ENCODE measurements at places on chromosomes 5 and 9.

DNA sequence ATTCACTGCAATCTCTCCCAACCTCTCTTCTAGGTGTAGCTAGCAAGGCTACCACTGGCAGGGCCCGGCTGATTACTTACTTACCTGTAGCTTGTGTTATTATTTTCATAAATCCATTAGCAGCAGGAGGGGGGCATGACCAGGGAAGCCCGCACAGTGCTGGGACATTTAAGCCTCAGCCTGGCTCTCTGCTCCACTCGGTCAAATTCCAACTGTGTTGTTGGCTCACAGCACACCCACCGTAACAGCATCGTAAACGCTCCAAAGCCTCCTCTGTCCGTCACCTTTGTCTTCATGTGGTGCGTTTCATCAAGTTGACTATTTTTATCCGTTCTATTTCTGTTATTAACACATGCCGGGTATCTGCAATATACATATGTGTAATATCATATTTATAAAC lies 264.7 kb downstream of the NSG2 start:
- DNase-seq, result no peak

GRCh38 chr9:134371731-134372130 lies 45.5 kb downstream of the RXRA start:
- peak; percentile 56 for DNase-seq

- no peak for DNase-seq
These were observed 37.4 kb downstream of the TTLL11 start for GRCh38 chr9:122055701-122056100.

- DNase-seq, result no peak
These were observed 113.9 kb upstream of the SAP30L start for GRCh38 chr5:154331924-154332323.

DNA sequence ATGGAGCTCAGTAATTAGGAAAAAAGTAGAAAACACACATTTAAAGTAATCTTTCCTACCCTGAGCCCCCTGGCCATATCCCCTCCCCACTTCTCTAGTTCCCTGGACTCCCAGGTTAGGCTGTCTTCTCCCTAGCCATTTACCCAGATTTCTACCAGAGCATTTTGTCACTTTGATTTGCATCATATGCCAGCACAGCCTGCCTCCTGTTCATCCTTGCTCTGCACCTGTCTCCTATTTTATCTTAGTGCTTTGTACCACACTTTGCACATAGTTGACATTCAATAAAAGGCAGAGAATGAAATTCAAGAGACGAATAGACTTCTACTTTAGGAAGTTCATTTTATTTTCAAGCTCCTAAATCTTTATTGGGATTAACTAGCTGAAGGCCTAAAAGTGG lies 344.5 kb downstream of the EBF1 start:
- no peak for DNase-seq

GRCh38 chr5:142408536-142408935 lies 83.7 kb upstream of the SPRY4 start:
- DNase-seq, result no peak

DNA sequence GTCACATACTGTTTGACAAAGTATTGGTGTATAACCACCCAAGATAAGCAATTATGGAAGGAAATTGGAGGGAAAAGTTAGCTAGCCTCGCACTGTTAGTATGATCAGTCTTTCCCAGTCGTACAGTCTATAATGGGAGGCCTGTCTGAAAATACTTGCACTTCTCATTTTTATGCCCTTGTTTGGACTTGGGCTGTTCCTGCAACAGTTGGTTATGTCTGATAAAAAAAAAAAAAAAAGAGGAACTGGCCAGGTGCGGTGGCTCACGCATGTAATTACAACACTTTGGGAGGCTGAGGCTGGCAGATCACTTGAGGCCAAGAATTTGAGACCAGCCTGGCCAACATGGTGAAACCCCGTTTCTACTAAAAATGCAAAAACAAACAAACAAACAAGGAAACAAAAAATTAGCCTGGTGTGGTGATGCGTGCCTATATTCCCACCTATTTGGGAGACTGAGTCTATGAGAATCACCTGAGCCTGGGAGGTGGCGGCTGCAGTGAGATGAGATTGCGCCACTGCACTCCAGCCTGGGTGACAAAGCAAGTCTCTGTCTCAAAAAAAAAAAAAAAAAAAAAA lies 58.3 kb upstream of the ANKRD33B start:
- DNase-seq, result no peak

DNA sequence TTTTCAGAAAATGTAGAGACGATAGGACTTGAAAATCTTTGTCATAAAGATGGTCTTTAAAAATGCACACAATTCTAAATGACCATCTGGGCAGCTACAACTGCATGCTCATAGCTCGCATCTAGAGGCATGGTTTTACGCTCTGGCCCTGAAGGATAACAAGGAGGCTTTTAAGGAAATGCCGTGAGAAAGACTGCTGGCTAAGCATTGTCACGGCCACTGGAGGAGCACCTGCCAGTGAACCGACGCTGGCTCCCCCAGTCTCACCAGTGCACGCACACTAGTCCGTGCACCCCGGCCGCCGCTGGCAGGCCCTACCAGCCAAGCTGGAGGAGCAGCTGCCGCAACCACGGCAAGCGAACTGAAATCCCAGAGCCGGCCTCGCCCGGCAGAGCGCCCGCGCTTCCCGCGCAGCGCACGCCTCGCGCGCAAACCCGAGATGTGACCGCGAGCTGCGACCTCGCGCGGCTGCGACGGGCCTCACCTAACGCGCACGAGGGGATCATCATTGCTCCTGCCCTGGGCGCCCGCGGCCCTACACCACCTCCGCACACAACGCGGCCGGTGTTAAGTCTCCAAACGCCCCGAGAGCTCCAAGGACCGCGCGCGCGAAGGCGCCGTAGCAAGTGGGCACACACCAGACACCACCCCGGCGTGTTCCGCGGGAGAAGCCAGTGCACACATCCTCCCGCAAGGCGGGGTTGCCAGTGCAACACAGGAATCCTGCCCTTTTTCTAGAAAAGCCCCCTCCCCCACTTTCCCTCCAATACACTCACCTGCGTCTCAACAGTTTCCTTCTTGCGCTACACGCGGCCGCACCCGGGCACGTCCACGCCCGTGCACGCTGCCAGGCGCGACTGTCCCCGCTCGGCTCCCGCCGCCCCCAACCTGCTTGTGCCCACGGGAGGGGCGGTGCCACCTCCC lies 5.3 kb downstream of the ELAVL2 start:
- DNase-seq, result no peak

- DNase-seq, result no peak
These were observed 80.6 kb downstream of the FBXO4 start for GRCh38 chr5:42005561-42006153.

- DNase-seq, result no peak
These were observed at the start of gene C7 for GRCh38 chr5:40909264-40909663. Gene C7 (plus strand): TSS chr5:40909497. CDS start chr5:40909611, 114 bp downstream.

GRCh38 chr5:159021901-159022556 lies 77.7 kb downstream of the EBF1 start:
- no peak for DNase-seq

DNA sequence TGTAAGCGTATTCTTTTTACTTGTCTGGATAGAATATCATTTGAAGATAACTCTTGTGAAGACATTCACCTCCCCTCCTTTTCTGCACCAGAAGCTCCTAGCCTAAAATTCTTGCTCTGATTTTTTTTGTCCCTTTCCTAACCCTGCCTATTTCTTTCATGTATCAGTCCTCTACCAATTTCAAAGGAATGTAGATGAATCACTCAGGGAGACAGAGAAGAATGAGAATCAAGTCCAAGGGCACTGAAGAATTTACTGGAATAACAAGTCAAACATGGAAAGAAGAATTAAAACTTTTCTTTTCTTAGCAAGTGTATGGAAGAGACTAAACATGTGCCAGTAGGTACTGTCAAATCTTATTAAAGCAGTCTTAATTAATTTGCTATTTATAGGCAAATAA lies 618.7 kb downstream of the DNAH5 start:
- DNase-seq, result no peak

GRCh38 chr9:27654629-27655285 lies 81.5 kb upstream of the C9orf72 start:
- peak; percentile 37 for DNase-seq

- no peak for DNase-seq
These were observed 26.7 kb upstream of the EPB41L4A start for GRCh38 chr5:112445626-112446350.

- no peak for DNase-seq
These were observed 548 bp downstream of the CEP120 start for GRCh38 chr5:123422433-123423277.

DNA sequence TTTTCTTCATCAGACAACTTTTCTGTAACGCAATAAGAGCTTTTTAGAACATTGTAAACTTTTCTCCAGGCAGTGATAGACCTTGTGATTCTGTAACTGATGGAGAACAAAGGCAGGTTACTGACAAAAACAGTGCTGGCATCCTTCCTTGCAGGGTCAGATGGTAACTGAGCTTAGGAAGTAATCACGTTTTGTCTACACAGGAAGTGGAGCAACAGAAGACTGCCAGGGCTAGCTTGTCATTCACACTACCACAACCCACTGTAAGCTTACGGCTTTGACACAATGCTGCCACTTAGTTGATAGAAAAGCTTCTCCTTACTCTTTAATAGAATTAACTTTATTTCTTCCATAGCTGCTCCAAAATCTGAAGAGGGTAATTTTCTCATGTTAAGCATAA lies 46.8 kb downstream of the FBN2 start:
- no peak for DNase-seq

DNA sequence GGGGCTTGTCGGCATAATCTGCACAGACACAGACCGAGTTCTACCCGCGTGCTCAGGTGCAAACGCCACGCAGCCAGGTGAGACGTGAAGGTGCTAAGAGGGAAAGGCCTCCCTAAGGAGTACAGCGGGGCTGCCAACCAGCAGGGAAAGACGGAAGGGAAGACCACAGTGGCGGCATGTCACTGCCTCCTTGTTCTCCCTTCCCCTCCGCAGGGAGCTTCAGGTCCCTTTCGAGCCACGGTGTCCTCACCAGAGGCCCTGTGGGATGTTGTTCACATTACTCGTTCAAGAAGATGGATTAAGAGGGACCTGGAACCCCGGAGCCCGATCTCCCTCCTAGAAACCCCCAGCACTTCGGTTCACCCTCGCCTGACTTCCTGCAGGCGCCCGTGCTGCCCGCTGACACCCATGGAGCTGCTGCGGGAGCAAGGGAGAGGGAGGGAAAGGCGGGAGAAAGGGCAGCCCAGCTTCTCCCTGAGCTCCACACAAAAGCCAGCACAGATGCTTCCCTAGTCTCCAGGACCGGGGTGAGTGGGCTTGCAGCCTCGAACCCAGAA lies 686 bp downstream of the BRD9 start:
- DNase-seq, result no peak

- DNase-seq, result peak; percentile 22
These were observed 84.0 kb downstream of the GTF3C4 start for GRCh38 chr9:132754236-132754635.
